ENCODE measurements at places on chromosomes 5 and 9. TPM values are rescaled to one million over a fixed set of nuclear protein-coding genes. Genes with fewer than 3 reads are reported as not detected.

CDX1 gene
- not detected for polyA plus RNA-seq

LURAP1L gene
- polyA plus RNA-seq = 2.8 TPM

PAEP gene
- polyA plus RNA-seq = not detected

PCDHA6 gene
- polyA plus RNA-seq = 0.48 TPM

HACD4 gene
- polyA plus RNA-seq = 0.34 TPM

MEIKIN gene
- not detected for polyA plus RNA-seq

LMX1B gene
- polyA plus RNA-seq = not detected

SLCO4C1 gene
- 0.12 TPM for polyA plus RNA-seq

ORM2 gene
- polyA plus RNA-seq = 0.49 TPM

ZNF618 gene
- polyA plus RNA-seq = 0.97 TPM

GABRA1 gene
- polyA plus RNA-seq = 9.2 TPM

ANKRD31 gene
- polyA plus RNA-seq = not detected

KCNIP1 gene
- polyA plus RNA-seq = 14.4 TPM

TEK gene
- 3.3 TPM for polyA plus RNA-seq

GARIN3 gene
- polyA plus RNA-seq = not detected

GRCh38 chr9:136687721-136688223 lies 515 bp upstream of the AGPAT2 start:
- DNase-seq = no peak

GRCh38 chr5:157748760-157749461 lies 5.4 kb downstream of the LSM11 start:
- DNase-seq = no peak

DNA sequence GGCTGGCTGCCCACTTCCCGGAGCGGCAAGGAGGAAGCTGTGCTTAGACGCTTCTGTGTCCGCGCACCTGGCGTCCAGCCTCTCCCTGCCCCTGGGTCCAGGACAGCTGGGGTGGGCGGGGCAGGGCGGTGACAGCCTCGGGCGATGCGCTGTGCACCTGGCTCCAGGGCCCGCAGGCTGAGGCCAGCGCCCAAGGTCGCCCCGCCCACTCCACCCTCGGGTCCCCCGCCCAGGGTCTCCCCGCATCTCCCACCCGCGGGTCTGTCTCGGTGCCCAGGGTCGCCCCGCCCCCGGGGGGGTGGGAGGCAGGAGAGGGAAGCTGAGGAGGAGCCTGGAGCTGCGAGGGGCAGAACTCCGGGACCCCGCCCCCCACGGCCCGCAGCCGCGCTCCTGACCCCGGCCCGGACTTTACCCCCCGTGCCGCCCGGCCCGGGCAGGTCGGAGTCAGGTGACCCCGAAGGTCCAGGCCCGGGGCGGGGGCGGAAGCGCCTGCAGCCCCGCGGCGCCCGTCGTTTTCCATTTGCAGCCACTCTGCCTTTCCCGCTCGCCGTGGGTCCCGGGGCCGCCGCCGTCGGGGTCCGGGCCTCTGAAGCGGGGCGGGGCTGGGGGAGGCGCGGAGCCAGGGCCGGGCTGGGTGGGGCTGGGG lies at the start of gene ENTPD8:
Gene ENTPD8, minus strand, starts transcription at position 69 of the 646 bp plus-strand sequence. CDS start 3,072 bp downstream, outside the sequence.
- peak; percentile 47 for DNase-seq

GRCh38 chr9:36382484-36382883 lies 17.6 kb downstream of the RNF38 start:
- no peak for DNase-seq

GRCh38 chr9:85898332-85898731 lies 42.6 kb upstream of the NAA35 start:
- DNase-seq = no peak

DNA sequence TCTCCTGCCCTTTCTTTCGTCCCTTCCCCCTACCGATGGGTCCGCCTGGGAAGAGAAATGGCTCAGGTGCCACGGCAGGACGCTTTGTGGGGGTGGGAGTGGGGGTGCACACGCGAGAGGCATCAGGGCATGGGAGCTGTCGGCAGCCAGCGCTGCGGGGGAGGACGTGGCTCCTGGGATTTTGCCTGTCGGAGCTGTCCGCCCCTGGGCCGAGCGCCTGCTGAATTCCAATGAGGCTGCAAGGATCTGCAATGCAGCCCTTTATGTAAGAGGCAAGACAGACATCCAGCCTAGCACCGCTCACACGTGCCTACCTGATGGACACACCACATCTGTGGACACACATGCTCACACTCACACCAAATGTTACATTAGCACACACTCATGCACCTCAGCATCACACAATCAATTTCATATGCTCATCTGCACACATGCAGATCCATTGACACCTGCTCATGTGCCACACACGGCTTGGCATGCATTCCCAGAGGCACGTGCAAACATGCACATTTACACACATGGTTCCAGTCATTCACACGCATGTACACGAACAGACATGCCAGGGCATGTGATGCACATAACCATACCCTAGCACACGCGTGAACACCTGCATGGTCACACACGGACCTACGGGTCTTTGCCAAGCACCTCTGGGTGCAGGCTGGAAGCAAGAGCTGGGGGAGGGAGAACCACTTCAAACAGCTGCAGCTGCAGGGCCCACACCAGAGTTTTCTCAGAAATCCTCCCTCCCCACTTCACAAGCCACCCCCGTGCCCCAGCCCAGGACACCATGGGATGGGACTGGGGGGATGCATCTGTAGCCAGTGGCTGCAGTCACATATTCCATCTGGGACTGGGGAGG lies 1.4 kb downstream of the GRIN1 start:
- peak; percentile 57 for DNase-seq

GRCh38 chr5:39001683-39002082 lies 72.5 kb downstream of the RICTOR start:
- DNase-seq = no peak

GRCh38 chr5:110879675-110880074 lies 140.9 kb downstream of the SLC25A46 start:
- no peak for DNase-seq

- no peak for DNase-seq
These were observed 176.1 kb upstream of the RASEF start for GRCh38 chr9:83238871-83239640.

DNA sequence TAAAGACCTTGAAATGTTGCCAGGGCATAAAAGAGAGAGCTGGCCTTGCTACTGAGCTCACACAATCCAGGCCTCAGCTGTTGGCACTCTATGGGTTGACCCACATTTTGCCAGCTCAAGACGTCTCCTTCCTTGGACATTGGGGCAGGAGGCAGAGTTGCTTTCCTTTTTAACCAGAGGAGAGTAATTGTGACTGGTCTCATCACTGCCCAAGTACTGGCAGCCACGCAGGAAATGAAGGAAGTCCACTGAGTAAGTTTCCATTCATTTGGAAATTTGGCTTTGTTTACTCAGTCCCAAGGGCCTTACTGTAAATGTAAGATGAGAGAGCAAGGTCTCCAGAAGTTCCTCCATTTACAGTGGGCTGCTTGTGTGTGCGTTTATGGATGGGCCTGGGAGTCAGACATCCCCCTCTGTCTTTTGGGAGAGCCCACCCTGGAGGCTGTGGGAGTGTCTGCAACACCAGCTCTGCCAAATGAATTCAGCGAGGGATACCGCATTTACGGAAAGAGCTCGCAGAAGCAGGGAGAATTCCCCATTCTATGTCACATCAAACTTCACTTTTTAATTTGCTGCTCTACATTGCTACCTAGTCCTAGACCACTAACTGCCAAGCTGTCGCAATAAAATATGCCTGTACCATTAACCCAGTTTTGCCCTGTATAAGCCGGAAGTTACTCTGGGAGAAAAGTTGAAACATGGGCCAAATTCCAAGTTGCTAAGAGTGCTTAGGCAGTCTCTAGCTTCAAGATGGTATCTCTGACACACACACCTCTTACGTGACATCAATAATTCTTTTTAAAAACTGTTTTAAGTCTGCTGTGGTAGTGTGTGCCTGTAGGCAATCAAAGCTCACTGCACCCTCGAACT lies 24.5 kb upstream of the PDZD2 start:
- DNase-seq = no peak

- peak; percentile 61 for DNase-seq
These were observed 7.9 kb downstream of the KCNIP1 start for GRCh38 chr5:170511551-170512258.

DNA sequence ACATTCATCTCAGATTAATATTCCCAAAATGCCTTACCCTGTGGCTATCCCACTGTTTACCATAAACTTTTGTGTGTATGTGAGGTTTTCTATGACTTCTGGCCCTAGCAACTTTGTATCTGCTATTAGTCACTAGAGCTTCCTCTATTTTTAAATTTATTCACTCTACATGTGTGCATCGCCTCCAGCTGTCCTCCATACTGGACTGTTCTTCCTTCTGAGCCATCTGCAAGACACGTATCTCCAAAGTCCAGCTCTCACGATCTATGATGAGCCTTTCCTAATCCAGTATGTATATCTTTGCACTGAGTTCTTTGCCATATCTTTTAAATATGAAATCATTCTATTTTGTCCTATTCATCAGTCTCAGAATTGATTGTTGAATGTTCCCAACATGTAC lies 1.7 kb upstream of the GNG10 start:
- DNase-seq = no peak

GRCh38 chr9:92291577-92291976 lies 1.9 kb downstream of the IARS1 start:
- no peak for DNase-seq

DNA sequence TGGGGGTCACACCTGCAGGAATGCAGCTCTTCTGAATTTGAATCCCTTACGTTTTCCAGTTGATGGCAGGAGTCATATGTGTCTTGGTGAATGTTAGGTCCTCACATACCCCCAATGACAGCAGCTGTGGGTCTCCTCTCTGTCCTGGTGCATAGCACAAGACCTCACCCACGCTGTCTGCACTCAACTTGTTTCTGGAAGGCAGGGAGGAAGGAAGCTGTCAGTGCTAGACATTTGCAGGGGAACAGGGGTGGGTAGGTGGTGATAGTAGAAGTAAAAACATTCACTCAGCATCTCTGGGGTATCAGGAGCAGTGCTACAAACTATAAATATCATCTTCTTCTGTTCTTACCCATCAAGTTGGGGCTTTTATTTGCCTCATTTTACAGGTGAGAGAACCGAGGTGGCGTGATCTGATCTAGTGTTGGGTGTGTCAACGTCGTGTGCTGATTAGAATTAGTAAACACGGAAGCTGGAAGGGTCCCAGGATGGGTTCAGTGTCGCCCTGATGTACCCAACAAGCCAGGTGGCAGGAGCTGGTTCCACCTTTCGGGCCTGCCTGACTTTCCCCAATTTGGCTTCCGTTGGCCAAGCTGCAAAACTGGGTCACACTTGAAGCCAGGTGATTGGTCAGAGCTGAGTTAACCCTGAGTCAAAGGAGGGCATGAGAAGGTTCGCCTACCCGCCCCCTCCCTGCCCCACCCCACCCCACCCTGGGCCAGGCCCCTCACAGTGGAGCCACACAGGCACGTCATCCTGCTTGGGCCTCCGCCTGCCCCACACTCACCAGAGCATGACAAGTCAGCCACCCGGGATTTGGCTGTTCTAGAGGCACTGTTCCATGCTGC lies 15.8 kb downstream of the ERGIC1 start:
- DNase-seq = no peak

- DNase-seq = no peak
These were observed 1.7 kb upstream of the TCOF1 start for GRCh38 chr5:150355791-150356190.

DNA sequence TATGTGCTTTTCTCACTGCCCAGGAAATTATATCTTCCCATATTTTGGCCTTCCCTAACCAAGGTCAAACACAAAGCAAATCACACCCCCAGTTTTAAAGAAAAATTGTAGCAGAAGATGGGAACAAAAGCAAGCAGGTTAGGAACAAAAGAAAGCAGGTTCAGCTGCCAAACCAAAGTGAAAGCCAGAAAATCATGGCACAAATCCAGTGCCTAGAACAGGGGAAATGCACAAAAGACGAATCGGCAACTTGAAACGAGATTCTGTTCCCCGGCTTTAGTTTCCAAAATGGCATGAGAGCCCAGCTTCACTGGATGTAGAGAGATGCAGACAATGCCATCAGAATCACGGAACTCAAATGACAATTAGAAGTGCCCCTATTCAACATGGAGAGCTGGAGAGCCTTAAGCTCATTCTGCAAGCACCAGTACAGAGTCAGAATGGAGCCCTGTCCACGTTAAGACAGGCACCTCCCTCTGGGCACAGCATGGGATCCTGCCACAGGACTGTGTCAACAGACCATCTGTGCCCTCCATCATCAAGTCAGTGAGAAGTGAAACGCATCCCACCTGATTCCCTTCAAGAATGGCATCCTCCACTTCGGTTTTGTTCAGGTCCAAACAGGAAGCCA lies 13.8 kb downstream of the DNAH5 start:
- peak; percentile 81 for DNase-seq

GRCh38 chr9:9791611-9792010 lies 821.2 kb downstream of the PTPRD start:
- DNase-seq = peak; percentile 73

DNA sequence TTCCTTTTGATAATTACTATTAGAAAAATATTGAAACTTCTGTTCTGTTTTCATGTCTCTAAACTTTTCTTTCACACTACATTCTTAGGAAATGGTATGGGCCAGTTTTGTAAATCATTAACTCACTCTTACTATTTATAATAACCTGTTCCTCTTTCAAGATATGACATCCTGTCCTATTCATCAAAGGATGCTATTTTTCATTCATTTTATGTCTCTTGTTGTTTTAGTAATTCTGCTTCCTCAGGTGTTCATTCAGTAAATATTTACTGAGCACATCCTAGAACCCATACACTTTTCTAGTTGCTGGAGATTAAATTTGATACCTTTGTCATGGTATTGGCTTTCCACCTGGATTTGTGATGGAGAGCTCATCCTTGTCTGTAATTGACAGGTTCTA lies 58.0 kb downstream of the GDA start:
- no peak for DNase-seq

GRCh38 chr9:105883847-105884246 lies 189.5 kb downstream of the TMEM38B start:
- no peak for DNase-seq

- no peak for DNase-seq
These were observed 4.4 kb upstream of the SSBP2 start for GRCh38 chr5:81755320-81755719.

- DNase-seq = no peak
These were observed 234.4 kb upstream of the DAPK1 start for GRCh38 chr9:87263291-87263690.

DNA sequence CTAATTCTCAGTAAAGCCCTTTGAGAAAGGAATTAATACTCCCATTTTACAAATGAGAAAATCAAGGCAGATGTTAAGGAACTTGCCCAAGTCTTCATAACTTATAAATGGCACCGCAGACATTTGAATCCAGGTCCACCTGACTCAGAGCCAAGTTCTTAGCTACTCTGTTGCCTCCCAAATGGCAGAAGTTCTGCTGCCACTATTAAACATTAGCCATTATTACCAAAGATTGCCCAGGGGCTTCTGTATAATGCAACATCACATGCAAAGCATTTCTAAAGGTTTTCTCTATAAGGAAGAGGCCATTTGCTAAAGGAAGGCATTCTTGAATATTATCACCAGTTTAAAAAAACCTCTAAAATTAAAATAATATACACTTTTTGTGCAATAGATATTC lies 28.3 kb downstream of the TPD52L3 start:
- no peak for DNase-seq

GRCh38 chr5:172630986-172631385 lies 10.1 kb upstream of the NEURL1B start:
- no peak for DNase-seq
